KBM-7 (cell line): ENCODE measurements at places on chromosomes 7 and 10.

GRCh38 chr10:109588259-109588658 is 335.1 kb downstream of the XPNPEP1 start:
- DNase-seq, result no peak

- no peak for DNase-seq
Observed at GRCh38 chr7:43220250-43220649, 107.8 kb downstream of the HECW1 start.

DNA sequence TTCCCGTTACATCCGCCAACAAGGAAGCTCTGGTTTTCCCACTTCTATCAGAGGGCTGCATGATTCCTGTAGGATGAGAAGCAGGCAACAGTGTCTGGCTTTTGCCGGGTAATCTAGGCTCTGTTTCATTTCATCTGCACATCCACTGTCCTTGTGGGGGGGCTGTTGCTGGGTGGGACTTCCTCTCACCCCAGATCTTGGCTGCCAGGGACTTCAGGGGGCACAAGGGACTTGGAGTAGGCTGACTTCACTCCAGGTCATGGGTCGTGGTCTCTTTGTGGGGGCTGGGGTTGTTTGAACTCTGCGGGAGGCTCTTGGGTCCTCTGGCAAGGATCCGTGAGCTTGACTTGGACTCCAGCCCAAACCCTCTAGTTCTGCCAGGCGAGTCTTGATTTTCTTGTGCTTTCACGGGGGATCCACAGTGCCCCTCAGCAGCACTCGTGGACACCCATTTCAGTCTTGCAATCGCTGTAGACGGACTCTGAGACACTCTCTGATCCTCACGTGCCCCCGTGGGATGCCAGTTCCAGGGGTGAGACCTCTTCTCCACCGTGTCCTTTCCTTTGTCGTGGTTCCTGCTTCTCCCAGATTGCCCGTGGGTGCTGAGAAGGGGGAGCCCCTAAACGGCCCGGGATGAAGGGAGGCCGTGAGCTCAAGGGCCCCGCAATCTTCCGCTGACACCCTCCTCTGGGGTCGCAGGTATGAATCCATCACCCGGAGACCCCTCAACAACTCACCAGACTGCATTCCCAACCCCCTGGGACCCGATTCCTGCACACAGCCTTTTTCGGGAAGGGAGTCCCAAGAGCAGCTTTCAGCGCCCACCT is 21.4 kb upstream of the ZNF273 start:
- DNase-seq, result no peak

GRCh38 chr7:22660293-22660692 is 66.7 kb upstream of the IL6 start:
- DNase-seq, result no peak

GRCh38 chr7:130409067-130409711 is 28.9 kb downstream of the CPA1 start:
- DNase-seq, result no peak

DNA sequence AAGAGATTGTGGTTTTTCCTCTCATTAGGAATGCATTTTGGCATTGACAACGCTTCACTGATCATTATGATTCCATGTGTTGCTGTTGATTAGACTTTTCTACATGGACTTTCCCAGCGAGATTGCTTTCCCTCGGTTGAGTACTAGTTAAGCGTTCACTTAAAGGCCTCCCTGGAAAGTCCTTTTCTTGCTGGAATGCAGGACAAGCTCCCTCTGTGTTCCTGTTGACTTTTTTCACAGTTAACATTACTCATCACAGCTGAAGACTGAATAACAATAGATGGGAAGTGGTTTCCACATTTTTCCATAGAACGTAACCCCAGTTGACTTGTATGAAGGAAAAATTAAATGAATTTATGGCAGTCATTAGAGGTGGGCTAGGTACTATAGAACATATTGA is 2.6 kb upstream of the CAV1 start:
- DNase-seq, result no peak

GRCh38 chr10:92387289-92387940 is 96.4 kb downstream of the MARCHF5 start:
- DNase-seq, result peak; percentile 71

DNA sequence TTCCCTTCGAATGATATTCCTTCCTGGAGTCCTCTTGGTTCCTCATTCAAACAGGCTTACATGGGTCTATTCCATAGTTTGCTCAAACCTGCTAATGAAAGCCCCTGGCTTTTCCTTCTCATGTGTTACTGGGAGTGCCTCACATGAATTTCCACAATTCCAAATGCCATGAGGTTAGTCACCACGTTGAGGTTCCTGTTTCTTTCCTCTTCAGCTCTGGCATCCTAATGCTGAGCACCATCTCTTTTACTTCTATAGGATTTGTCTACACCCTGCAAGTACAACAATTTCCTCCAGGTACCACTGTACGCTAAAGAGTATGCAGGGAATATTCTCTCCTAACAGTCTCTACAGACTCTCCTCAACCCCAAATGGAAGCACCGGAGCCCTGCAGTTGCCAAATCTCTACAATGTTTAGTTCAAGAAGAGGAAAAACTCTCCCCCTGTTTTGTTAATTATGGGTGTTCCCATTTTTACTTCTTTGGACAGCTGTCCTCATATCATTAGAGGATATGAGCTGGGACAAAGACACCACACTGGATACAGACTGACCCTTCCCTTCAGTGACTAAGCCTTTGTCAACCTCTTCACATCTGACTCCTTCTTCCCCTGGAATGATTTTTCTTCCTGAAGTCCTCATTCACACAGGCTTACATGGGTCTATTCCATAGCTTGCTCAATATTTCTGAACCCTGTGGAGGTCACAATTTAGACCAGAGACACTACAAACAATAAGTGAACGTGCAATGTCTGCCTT is 145.8 kb upstream of the BET1 start:
- DNase-seq, result no peak

GRCh38 chr10:51092402-51092801 is 18.1 kb downstream of the PRKG1 start:
- no peak for DNase-seq

GRCh38 chr7:85074-85882 is 107.1 kb upstream of the FAM20C start:
- DNase-seq, result no peak

- DNase-seq, result peak; percentile 46
Observed at GRCh38 chr10:74255214-74255613, 104.2 kb downstream of the ADK start.

DNA sequence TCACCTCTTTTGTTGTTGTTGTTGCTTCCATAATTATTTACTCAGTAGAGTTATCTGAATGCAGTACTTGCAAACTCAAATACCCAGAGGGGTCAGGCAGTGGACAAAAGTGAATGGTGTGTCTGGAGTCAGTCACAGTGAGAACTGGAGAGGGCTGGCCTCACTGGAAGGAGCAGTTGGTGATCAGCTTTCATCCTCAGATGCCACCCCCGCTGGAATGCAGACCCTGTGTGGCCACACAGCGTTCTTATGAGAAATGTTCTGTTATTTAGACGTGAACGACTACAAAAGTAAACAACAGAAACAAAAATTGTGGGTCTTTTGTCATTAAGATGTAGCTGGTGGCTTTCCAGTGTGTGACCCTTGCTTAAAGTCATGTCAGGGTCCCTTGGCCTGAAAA is 29.6 kb upstream of the VPS41 start:
- DNase-seq, result no peak

DNA sequence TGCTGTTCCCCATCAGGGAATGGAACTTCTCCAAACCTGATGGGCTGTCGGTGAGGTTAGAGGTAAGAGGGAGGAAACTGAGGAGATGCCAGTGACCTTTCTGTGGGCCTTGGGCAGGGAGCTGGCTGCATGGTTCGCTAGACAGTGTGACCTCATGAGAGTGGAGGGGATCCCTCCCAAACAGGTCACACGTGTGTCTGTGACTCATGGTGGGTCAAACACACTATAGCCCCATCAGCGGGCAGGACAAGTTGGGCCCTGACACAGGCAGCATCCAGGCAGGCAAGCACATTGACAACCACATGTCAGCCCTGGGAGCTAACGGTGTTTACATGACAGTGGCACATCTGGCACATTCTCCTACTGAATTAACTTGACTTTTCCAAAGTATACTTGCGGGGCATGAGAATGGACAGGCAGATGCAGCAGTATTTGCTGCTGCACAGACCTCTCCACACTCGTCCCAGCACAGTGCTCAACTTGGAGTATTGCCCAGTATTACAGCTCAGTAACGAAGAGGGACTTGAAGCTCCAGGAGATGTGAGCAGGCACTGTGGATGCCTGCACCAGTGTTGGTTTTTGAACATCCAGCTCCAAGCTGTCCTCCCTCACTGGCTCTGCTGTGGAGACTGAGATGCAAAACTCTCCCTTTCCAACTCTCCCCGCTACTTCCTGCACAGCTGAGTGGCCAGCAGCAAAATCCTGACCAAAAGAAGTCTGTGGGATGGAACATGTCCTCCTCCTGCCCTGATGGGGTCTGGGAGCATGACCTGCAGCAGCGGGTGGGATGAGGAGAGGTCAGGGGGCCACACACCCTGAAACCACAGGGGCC is 199.6 kb downstream of the WDR37 start:
- DNase-seq, result no peak

- DNase-seq, result peak; percentile 25
Observed at GRCh38 chr10:92814790-92815189, 33.5 kb upstream of the EXOC6 start.
